Naive thymus-derived CD8-positive, alpha-beta T cell (primary cell): ENCODE measurements at places on chromosomes 1 and 21.

DNA sequence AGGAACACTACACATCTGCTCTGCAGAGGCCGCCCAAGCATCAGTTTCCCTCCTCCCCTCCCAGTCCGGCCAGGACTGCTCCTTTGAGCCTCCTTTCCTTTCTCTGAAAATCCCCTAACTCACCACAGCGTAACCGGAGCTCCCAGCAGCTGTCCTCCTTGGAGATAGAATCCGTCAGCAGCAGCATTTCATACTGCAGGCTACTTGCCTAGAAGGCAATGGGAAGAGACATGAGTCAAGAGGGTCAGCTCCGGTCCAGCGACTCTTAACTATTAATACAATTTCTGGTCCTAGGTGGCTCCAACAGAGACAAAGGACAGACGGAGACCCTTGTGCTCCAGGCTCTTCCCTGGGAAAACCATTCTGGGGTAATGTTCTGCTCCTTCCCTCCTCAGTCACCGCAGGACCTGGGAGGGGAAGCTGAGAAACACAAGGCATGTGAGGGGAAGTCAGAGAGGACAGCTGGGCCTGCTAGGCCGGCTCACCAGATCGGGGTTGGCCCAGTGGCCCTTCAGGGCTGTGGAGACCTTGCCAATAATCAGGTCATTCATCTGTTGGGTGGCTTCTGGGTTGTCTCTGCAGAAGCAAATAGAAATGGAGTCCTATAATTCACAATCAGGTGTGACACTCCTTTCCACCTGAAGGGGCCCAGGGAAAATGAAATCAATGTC is 99.7 kb downstream of the UBR4 start:
- no peak for DNase-seq
- no peak overlapping the region for H3K27ac ChIP-seq
- no peaks in the 10 kb centered on the region for H3K27me3 ChIP-seq

DNA sequence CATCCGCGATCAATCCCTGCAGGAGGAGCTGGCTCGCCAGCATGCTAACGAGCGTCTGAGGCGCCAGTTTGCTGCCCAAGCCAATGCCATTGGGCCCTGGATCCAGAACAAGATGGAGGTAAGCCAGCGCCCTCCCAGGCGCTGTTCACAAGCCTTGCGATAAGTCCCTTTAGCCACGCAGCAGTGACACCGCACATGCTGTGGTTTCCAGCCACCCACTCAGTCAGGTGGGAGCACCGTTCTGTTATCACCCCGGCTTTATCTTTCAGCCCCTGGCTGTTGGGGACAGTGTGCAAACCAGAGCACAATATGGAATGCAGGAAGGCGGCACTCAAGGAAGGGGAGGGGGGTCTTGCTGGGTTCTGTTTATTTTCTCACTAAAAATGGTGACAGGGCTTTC is 41.1 kb upstream of the MTR start:
- H3K27me3 ChIP-seq, result peaks cover 3% of the 10 kb centered on the region
- H3K4me3 ChIP-seq, result no peak overlapping the region
- no peaks in the 10 kb centered on the region for H3K4me1 ChIP-seq
- no peak overlapping the region for H3K27ac ChIP-seq
- no peaks in the 10 kb centered on the region for H3K36me3 ChIP-seq

- H3K27ac ChIP-seq, result no peak overlapping the region
- no peak for DNase-seq
- H3K4me3 ChIP-seq, result no peak overlapping the region
- no peaks in the 10 kb centered on the region for H3K36me3 ChIP-seq
- no peaks in the 10 kb centered on the region for H3K27me3 ChIP-seq
- H3K4me1 ChIP-seq, result no peaks in the 10 kb centered on the region
Observed at GRCh38 chr1:3514404-3514803, 59.9 kb downstream of the ARHGEF16 start.

- H3K27ac ChIP-seq, result no peak overlapping the region
- no peak overlapping the region for H3K4me3 ChIP-seq
- no peak for DNase-seq
- H3K4me1 ChIP-seq, result peaks cover 13% of the 10 kb centered on the region
Observed at GRCh38 chr1:12521096-12521495, 96.9 kb downstream of the DHRS3 start.

- peaks cover 13% of the 10 kb centered on the region for H3K4me1 ChIP-seq
- no peak for DNase-seq
- H3K4me3 ChIP-seq, result no peak overlapping the region
- peaks cover 4% of the 10 kb centered on the region for H3K36me3 ChIP-seq
- H3K27me3 ChIP-seq, result no peaks in the 10 kb centered on the region
Observed at GRCh38 chr21:37208056-37208721, 58.9 kb downstream of the VPS26C start.

- no peak overlapping the region for H3K4me3 ChIP-seq
- H3K27me3 ChIP-seq, result no peaks in the 10 kb centered on the region
- peaks cover 12% of the 10 kb centered on the region for H3K4me1 ChIP-seq
- no peak overlapping the region for H3K27ac ChIP-seq
- H3K36me3 ChIP-seq, result no peaks in the 10 kb centered on the region
- no peak for DNase-seq
Observed at GRCh38 chr1:155950829-155951228, 9.4 kb downstream of the RXFP4 start.

DNA sequence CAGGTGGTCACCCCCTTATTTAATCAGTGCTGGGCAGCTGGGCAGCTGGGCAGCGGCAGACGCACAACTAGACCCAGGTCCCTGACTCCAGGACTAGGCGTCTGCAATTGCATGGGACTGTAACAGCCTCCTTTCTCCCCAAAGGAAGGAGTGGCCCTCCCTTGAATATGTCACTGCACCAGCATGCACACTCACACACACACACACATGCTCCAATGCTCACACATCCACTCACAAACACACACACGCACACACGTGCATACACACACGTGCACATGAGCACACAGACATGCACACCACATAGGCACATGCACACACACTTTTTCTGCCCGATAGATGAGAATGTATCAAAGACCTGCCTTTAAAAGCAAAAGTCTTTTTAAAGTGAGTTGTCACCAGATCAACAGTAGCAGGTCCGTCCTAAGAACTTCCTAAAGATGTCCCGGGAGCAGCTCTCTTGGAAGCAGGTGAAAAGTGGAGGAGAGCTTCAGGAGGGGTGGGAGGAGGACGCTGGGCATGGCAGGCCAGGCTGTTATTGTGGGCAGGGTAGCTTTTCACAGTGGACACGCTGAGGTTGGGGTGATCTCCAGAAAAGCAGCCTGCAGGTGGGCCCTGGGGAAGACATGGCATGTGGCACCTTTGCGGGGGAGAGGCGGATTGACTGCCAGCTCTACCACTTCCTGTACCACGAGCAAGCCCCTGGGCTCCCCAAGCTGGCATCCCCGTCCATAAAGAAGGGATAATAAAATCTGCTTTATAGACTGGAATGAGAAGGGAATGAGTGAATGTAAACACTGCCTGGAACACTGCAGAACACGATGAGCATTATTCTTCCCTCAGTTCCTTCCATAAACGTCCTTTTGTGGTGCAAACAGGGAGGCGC is 1.7 kb downstream of the PDE9A start:
- no peaks in the 10 kb centered on the region for H3K27me3 ChIP-seq
- H3K4me3 ChIP-seq, result peak overlapping the region; percentile 71
- peak overlapping the region; percentile 90 for H3K27ac ChIP-seq
- peak; percentile 34 for DNase-seq
- peaks cover 36% of the 10 kb centered on the region for H3K4me1 ChIP-seq

DNA sequence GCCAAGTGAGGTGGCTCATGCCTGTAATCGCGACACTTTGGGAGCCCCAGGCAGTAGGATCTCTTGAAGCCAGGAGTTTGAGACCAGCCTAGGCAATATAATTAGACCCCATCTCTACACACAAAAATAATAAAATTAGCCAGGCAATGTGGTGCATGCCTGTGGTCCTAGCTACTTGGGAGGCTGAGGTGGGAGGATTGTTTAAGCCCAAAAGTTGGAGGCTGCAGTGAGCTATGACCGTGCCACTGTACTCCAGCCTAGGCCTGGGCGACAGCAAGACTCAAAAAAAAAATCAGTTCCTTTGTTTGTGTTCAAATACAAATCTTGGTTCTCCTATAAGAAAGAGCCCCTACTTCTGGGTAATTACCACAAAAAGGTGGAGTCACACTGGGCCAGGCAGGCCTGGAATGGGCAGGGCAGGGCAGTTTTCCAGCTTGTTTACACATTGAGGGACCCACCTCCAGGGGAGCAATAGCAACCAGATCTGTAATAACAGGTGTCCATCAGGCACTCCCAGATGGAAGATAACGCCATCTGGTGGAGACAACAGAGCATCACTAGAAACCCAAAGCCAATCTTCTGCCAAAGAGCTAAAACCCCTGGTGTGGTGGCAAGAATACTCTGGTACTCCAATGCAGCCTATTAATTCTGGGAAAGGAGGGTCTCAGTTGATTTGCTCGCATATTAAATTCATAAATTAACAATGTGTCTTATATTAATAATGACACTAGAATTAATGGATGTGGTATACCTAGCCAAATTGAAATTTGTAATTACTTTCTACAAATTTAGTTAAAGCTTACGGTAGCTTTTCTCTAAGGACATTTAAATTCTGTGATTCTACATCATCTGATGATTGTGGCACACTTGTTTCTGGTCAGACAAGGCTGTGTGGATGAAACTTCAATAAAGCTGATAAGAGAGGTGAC is 13.2 kb downstream of the PPP1R15B start:
- peak; percentile 59 for DNase-seq
- no peaks in the 10 kb centered on the region for H3K27me3 ChIP-seq
- peak overlapping the region; percentile 92 for H3K27ac ChIP-seq
- no peak overlapping the region for H3K4me3 ChIP-seq
- H3K4me1 ChIP-seq, result peaks cover 9% of the 10 kb centered on the region

DNA sequence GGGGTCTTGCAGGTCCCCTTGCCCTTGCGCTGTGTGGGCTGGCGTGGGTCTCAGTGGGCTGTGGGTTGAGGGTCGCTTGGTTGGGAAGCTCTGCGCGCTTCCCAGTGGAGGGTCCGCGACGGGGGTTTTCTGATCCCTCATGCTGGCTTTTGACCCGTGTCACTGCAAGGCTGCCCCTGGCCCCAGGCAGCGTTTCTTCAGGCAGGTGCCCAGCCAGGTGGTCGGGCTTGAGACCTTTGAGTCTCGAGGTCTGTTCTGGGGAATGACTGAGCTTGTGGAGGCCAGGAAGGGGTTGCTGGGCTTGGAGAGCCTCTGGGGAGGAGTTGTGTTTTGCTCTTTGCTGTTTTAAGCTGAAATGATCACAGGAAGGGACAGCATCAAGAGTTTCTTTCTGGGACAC is 5.3 kb downstream of the SKI start:
- H3K4me1 ChIP-seq, result peaks cover 71% of the 10 kb centered on the region
- no peaks in the 10 kb centered on the region for H3K27me3 ChIP-seq
- peak overlapping the region; percentile 98 for H3K27ac ChIP-seq
- H3K4me3 ChIP-seq, result peak overlapping the region; percentile 96
- DNase-seq, result no peak
